ENCODE measurements at places on chromosomes 6 and 20.

GRCh38 chr6:89527634-89528033 lies 94.7 kb downstream of the ANKRD6 start:
- peak; percentile 18 for DNase-seq

GRCh38 chr6:912871-913835 lies 220.2 kb upstream of the EXOC2 start:
- no peak for DNase-seq

- no peak for DNase-seq
Measured at GRCh38 chr6:142810952-142811514, 133.9 kb downstream of the HIVEP2 start.

GRCh38 chr6:7200598-7201443 lies 93.1 kb downstream of the RREB1 start:
- DNase-seq: no peak
